CD4-positive, alpha-beta T cell treated with Interleukin-21 for 1 hour (primary cell): ENCODE measurements at places on chromosomes 3 and 15.

DNA sequence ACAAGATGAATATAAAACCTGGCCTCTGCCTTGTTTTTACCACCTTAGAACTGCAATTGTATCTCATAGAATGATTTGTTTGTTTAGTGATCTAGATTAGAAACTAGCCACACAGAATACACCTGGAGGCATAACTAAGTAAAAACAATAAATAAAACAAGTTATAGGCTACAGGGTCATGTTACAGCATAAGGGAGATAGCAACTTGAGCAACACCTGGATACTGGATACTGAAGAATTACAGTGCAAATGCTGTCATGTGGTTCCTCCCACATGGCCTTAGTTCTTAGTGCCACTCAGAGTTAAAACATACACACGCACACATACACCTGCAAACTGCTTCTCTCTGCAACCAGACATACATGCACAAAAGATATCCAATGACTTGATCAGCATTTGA is 563.4 kb upstream of the DPPA4 start:
- no peak for DNase-seq

DNA sequence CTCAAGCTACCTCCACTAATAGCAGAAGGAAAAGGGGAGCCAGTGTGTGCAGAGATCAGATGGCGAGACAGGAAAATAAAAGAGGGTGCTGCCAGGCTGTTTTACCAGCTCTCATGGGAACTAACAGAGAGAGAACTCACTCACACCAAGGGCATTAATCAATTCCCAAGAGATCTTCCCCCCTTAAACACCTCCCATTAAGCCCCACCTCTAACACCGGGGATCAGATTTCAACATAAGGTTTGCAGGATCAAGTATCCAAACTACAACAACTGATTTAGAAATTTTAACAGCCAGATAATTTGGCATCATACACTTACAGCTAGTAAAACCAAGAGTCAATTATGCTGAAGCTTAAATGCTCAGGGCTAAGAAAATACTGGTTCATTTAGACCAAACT is 18.9 kb downstream of the CD200 start:
- DNase-seq: no peak

DNA sequence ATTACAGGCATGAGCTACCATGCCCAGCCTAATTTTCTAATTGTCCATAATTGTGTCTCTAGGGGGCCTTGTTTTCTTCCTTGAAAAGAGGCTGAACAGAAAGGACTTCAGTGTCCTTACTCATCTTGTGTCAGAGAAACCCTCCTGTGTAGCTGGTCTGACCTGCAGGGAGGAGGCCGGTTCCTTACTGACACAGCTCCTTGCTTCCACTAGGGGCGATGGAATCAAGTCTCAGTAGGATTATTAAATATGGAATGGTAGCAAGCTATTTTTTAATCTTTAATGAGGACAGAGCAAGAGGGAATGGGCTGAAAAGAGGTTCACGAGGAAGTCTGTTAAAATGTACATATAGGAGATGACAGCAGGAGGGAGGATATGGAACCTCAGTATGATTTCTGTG is 8.6 kb downstream of the LPCAT4 start:
- DNase-seq: no peak

DNA sequence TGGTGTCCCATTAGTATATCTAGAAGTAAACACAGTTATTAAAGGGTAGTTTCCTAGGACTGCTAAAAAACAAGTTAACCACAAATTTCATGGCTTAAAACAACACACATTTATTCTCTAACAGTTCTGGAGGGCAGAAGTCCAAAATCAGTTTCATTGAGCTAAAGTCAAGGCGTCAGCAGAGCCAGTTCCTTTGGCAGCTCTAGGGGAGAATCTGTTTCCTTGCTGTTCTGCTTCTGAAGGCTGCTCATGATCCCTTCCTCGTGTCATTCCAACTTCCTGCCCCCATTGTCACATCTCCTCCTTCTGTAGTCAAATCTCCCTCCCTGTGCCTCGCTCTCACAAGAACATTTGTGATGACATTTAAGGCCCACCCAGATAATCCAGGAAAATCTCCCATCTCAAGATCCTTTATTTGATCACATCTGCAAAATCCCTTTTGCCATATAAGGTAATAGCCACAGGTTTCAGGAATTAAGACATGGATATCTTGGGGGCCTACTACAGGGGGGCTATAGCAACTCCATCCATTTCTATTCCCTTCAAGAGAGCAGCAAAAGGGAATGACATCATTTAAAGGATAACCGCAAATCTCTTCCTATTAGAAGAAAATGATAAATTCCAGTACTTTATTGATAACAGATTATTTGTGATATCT is 50.1 kb downstream of the GPR176 start:
- DNase-seq: no peak
